ENCODE measurements at places on chromosomes 13 and 19.

GRCh38 chr19:8370176-8371010 is 6.4 kb downstream of the ANGPTL4 start:
- DNase-seq: no peak

DNA sequence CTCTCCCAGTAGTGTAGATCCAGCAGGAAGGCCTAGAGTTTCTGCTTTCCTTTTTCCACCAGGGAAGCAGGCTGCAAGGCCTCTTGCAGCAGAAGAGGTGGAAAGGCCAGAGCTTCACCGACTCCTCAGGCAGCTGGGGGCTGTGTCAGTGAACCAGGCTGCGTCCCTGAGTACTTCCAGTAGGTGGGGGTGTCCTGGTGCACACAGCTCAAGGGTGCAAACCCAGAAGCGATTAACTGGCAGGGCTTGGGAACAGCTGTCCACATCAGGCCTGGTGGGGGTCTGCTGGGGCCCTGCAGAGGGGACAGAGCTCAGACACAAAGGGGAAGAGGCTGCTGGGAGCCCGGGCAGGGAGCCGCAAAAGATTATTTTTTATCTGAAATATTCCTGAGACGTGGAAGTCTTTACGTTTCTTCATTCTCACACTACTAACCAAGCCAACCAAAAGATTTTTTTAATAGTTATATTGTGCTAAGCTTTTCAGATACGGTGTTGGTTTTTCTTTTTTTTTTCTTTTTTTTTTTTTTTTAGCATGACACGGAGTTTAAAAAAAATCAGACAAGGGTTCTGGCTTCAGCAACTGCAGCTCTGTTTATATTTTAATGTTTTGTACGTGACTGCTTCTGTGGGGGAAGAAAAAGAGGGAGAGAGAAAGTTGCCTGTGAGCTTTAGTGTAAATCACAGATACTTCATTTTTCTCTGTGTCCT is 11.0 kb downstream of the TSHZ3 start:
- DNase-seq: no peak

DNA sequence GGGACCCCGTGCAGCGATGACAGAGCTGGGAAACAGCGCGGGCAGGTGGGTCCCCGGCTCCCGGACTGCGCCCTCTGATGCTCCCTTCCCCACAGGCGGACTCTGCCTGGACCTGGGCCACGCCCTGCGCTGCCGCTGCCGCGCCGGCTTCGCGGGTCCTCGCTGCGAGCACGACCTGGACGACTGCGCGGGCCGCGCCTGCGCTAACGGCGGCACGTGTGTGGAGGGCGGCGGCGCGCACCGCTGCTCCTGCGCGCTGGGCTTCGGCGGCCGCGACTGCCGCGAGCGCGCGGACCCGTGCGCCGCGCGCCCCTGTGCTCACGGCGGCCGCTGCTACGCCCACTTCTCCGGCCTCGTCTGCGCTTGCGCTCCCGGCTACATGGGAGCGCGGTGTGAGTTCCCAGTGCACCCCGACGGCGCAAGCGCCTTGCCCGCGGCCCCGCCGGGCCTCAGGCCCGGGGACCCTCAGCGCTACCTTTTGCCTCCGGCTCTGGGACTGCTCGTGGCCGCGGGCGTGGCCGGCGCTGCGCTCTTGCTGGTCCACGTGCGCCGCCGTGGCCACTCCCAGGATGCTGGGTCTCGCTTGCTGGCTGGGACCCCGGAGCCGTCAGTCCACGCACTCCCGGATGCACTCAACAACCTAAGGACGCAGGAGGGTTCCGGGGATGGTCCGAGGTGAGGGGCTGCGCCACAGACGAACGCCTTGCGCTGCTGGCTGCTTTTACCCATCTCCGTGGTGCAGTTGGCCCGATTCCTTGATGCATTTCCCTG is 7.8 kb upstream of the SELENOV start:
- peak; percentile 77 for DNase-seq

DNA sequence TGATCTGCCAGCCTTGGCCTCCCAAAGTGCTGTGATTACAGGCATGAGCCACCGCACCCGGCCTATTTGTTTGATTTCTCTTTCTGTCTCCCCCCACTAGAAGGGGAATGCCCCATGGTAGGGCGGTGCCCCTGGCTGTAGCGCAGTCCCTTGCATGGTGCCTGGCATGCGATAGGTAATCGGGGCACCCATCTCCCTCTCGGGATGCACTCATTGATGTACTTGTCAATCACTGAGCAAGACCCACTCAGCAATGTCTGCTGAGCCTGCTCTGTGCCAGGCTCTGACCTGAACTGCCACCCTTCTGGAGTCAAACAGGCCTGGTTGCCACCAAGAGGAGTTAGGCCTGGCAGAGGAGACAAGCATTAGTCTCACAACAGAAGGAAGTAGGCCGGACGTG is 19.8 kb downstream of the DNM2 start:
- DNase-seq: no peak

DNA sequence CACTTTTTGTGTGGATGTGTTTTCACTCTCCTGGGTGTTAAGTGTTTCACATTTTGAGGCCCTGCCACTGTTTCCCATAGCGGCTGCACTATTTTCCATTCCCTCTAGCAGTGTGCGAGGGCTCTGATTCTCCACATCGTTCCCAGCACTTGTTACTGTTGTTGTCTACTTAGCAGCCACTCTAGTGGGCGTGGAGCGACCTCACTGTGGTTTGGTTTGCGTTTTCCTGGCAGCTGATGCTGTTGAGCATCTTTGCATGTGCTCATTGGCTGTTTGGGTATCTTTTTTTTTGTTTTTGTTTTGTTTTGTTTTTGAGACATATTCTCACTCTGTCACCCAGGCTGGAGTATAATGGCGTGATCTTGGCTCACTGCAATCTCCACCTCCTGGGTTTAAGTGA is 14.4 kb downstream of the NAXD start:
- DNase-seq: no peak

- peak; percentile 12 for DNase-seq
Measured at GRCh38 chr19:29528946-29529645, 3.3 kb downstream of the VSTM2B start.

DNA sequence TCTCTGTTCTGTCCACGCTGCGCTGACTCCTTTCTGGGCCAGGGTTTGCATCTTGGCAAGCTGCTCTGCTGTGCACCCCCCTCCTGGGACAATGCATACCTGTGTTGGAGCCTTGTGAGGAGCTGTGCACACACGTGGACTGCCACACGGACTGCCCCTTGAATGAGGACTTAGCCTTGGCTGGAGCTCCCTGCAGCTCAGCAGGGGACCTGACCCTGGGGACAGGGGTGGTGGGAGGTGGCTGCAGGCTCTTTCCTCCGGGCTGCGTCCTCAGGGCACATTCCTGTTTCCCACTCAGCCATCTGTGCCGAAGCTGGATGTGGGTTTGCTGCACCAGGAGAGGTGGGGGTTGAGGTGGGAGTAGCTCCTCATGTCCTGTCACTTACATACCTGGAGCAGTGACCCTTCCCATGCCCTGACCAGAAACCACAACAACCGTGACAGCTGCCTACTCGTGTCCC is 8.2 kb downstream of the RAB11B start:
- no peak for DNase-seq

- peak; percentile 93 for DNase-seq
Measured at GRCh38 chr19:48362716-48363499, 832 bp downstream of the TMEM143 start.

DNA sequence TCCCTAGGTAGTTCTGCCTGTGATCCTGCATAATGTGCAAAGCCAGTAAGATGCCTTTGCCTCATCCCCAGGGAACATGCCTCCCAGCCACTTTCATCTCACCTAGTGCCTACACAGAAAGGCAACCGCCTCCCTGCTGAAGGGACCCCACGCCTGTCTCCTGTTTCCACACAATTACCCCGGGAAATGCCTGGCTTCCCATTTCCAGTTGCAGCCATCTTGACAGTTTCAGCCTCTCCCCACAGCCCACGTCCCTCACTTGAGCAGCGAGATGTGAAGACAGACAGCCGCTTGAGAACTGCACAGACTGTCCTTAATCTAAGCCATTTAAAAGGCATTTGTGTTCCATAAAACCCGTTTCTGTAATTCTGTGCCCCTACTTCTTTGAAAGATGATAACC is 4.7 kb upstream of the UQCRFS1 start:
- no peak for DNase-seq

DNA sequence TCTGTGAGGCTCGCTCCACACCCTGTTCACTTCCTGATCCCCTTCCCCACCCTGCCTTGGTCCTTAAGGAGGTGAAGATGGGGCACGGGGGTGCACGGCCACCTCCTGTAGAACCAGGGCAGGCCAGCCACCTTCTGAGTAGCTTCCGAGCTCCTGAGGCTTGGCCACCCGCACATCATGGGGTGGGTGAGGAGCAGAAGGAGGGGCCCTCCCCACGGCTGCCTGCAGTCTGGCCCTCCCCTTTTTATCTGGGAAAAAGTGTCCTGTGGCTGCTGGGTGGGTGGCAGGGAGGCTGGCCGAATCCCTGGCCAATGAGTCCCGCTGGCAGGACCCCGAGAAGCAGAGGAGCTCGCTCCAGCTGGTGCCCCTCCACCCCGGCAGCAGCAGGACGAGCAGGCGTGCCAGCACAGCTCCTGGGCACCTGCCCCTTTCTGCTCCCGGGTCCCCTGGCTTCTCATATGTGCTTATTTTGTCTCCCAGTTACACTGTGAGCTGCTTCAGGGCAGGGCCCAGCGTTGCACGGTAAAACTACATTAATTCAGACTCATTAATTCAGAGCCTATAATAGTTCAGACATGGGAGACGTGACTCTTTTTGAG is 135.0 kb downstream of the KDM4B start:
- no peak for DNase-seq

- DNase-seq: no peak
Measured at GRCh38 chr19:51024924-51025323, 1.5 kb downstream of the KLK11 start.

DNA sequence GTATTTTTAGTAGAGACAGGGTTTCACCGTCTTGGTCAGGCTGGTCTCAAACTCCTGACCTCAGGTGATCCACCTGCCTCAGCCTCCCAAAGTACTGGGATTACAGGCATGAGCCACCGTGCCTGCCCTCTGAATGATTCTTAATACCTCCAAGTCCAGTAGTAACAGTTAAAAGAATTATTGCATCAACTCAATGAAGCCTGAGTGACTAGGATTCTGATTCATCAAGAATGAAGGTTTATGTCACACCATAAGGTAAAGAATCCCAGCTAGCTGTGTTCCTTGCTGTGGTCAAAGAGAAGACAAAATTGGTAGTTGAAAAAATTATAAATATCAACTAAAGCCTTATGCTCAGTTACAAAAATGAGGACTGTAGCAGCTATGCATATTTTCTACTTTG is 81.2 kb upstream of the ABCC4 start:
- DNase-seq: no peak

DNA sequence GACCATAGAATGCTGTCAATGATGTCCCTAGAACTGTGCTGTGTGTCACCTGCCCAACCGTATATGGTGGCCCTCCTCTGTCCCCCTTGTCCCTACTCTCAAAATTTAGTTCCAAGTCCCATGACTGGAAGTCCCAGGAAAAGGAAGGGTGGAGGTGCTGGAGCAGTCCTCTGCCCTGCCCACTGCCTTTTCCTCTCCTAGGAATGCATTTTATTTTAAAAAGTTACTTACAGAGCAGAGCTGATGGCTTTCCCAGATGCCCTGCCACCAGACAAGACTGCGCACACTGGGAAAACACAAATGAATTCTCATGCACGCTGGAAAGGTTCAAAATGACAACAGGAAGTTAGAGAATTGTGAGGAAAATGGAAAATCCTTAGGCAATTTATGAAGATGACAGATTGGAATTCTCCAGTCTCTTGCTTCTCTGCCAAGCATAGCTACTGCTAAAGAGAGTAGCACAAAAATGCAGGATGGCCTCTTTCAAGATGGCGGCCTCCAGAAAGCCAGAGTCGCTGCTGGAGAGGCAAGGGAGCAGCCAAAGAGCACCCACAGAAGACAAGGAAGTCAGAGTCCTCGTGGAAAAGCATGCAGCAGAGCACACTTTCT is 117.1 kb upstream of the TSC22D1 start:
- DNase-seq: no peak

GRCh38 chr19:50794876-50795663 is 4.9 kb downstream of the ACP4 start:
- peak; percentile 70 for DNase-seq

GRCh38 chr13:27667946-27668345 is 46.3 kb downstream of the POLR1D start:
- DNase-seq: no peak
